ENCODE measurements at places on chromosomes 4 and X. TPM values are rescaled to one million over a fixed set of nuclear protein-coding genes. Genes with fewer than 3 reads are reported as not detected.
A peak's percentile ranks its signal among the peaks of the same experiment; 100 is the strongest.

DNA sequence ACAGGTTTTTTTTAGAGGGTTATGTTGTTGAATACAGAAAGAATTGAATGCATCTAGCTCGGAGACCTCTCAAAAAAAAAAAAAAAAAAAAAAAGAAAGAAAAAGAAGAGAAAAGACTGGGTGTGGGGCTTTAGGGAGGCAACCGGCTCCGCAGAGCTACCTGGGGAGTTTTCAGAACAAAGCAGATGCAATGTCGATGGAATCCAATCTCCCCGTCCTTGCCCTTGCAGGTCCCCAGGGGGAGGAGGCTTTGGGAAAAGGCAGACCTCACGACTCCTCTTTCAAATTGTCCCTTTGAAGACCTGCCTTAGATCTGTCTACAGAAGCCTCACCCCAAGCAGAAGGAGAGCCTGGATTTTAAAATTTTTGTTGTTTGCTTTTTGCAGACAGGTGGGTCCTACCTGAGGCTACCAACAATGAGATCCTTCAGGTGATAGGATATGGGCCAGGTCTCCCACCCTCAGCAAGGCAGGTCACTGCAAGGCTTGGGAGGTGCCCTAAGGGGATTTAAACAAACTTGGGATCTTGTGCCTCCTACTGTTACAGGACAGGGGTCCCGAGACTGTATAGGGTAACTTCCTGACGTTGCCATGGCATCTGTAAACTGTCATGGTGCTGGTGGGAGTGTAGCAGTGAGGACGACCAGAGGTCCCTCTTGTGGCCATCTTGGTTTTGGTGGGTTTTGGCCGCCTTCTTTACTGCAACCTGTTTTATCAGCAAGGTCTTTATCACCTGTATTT is 75.2 kb upstream of the PRKX start:
- DNase-seq: peak; percentile 76
- H3K4me1 ChIP-seq: no peaks in the 10 kb centered on the region
- no peaks in the 10 kb centered on the region for H3K27me3 ChIP-seq

- no peaks in the 10 kb centered on the region for H3K27me3 ChIP-seq
- no peak for DNase-seq
- H3K36me3 ChIP-seq: no peaks in the 10 kb centered on the region
- no peak overlapping the region for H3K4me3 ChIP-seq
These were observed 218.5 kb upstream of the ANKRD50 start for GRCh38 chr4:124931050-124931449.

GRCh38 chr4:174631901-174632758 is 109.8 kb upstream of the HPGD start:
- no peaks in the 10 kb centered on the region for H3K36me3 ChIP-seq
- DNase-seq: no peak

DNA sequence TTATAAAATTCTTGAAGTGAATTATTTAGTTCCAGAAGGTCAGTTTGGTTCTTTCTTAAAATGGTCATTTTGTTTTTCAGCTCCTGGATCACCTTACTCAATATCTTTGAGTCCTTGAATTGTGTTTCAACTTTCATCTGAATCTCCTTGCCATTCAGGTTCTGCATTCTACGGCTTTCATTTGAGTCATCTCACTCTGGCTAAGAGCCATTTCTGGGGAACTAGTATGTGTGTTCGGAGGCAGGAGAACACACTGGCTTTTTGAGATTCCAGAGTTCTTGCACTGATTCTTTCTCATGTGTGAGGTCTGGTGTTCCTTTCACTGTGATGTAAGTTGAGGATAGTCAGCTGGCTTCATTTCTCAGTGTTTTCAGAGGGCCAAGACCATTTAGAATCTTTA is 708.4 kb upstream of the FRG1 start:
- no peaks in the 10 kb centered on the region for H3K4me1 ChIP-seq
- DNase-seq: no peak
- H3K27me3 ChIP-seq: no peaks in the 10 kb centered on the region
- H3K4me3 ChIP-seq: no peak overlapping the region

The COL4A5 gene
- total RNA-seq: 302 TPM

DNA sequence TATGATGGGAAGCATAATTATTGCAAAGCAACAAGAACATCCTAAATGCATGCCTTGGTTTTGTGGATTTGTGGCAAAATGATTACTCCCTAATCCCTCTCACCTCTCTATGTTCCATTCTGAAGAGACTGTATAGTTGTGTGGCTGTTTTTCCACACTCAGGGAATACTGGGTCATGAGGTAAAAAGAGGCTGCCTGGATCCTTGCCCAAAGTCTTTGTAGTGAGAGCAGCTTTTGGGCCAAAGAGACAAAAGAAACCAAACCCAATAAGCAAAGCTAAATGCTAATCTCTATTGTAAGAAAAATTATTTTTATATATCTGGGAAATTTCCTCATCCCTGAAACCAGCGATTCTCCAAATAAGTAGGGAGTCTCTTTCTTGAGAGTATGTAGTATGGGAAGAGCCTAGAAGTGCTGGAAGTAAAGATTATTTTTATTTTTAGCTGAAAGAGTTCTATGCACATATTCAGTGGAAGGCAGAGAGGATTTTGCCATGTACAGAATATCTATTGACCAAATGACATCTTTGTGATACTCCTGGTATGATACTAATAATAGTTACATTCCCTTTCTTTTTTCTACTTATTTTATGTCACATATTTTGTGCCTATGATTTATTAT is 24.9 kb upstream of the SULT1B1 start:
- H3K4me1 ChIP-seq: no peaks in the 10 kb centered on the region
- DNase-seq: no peak
- H3K36me3 ChIP-seq: no peaks in the 10 kb centered on the region
- H3K4me3 ChIP-seq: no peak overlapping the region
- H3K27me3 ChIP-seq: no peaks in the 10 kb centered on the region

DNA sequence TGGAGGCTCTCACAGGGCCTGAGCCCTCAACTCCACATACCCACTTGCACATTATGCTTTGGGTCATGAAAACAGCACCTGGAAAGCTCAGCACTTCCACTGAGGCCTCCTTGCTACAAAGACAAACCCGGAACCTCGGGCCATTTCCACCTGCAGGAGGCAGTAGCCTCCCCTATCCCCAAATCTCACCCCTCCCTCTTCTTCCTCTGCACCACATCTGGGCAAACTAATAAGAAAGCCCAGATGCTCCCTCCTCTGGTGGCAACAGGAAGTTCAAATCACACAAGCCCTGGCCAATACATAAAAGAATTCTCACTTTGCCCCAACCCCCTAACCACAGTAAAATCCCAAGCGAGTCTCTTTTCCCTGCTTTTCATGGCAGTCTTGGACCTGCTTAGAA is 136.4 kb downstream of the MAPK10 start:
- H3K4me3 ChIP-seq: no peak overlapping the region
- H3K4me1 ChIP-seq: no peaks in the 10 kb centered on the region
- no peaks in the 10 kb centered on the region for H3K36me3 ChIP-seq
- H3K27ac ChIP-seq: no peak overlapping the region
- DNase-seq: peak; percentile 90
- H3K27me3 ChIP-seq: no peaks in the 10 kb centered on the region

The CYLC1 gene
- total RNA-seq: not detected

DNA sequence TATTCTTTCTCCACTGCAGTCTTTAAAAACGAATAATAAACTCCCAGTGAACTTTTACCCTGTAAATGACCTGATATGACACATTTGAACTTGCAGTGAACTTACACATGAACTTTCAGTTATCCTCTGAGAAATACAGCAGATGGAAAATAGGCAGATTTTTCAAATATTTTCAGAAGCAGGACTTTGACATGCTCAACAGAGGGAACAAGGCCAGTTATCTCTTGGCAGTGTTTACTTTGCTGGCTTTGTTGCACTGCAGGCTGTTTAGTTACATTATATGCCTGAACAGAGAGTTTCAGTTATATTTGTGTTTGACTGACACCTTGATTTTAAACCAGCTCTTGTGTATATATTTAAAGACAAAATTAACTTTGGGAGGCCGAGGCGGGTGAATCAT is 47.6 kb upstream of the FGG start:
- H3K36me3 ChIP-seq: no peaks in the 10 kb centered on the region
- no peaks in the 10 kb centered on the region for H3K27me3 ChIP-seq
- no peak overlapping the region for H3K4me3 ChIP-seq
- no peak for DNase-seq
- H3K4me1 ChIP-seq: no peaks in the 10 kb centered on the region

- H3K4me1 ChIP-seq: no peaks in the 10 kb centered on the region
- no peak overlapping the region for H3K27ac ChIP-seq
- H3K4me3 ChIP-seq: no peak overlapping the region
- no peak for DNase-seq
- no peaks in the 10 kb centered on the region for H3K36me3 ChIP-seq
These were observed 124.6 kb downstream of the GABRB1 start for GRCh38 chr4:47155919-47156318.

The NAP1L2 gene
- total RNA-seq: 8.4 TPM

- H3K27me3 ChIP-seq: no peaks in the 10 kb centered on the region
- no peak for DNase-seq
- no peak overlapping the region for H3K27ac ChIP-seq
- H3K36me3 ChIP-seq: no peaks in the 10 kb centered on the region
These were observed 74.3 kb downstream of the FRAS1 start for GRCh38 chr4:78131403-78131802.

DNA sequence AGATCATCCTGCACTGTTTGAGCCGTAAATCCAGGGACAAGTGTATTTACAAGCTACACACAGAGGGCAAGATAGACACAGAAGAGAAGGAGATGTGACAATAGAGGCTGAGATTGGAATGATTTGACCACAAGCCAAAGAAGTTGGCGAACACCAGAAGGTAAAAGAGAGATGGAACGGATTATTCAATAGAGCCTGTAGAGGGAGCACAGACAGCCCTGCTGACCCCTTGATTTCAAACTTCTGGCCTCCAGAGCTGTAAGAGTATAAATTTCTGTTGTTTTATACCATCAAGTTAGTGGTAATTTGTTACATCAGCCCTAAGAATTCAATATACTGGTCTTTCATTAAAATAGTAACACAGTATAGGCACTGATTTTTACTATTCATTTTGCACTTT is 447.8 kb downstream of the FAT4 start:
- DNase-seq: no peak
- H3K4me3 ChIP-seq: no peak overlapping the region
- H3K27me3 ChIP-seq: peaks cover 4% of the 10 kb centered on the region
- no peaks in the 10 kb centered on the region for H3K4me1 ChIP-seq

GRCh38 chrX:56786889-56787733 is 58.1 kb downstream of the NBDY start:
- DNase-seq: no peak
- peaks cover 4% of the 10 kb centered on the region for H3K36me3 ChIP-seq
- H3K4me1 ChIP-seq: no peaks in the 10 kb centered on the region
- no peaks in the 10 kb centered on the region for H3K27me3 ChIP-seq
- H3K4me3 ChIP-seq: no peak overlapping the region

- no peak overlapping the region for H3K4me3 ChIP-seq
- H3K27me3 ChIP-seq: no peaks in the 10 kb centered on the region
- no peak for DNase-seq
- H3K27ac ChIP-seq: no peak overlapping the region
These were observed 130.3 kb downstream of the SCFD2 start for GRCh38 chr4:53235547-53235946.

The ZGRF1 gene
- 29.1 TPM for total RNA-seq

- no peaks in the 10 kb centered on the region for H3K4me1 ChIP-seq
- H3K4me3 ChIP-seq: no peak overlapping the region
- H3K27me3 ChIP-seq: no peaks in the 10 kb centered on the region
- no peak overlapping the region for H3K27ac ChIP-seq
- no peak for DNase-seq
- H3K36me3 ChIP-seq: no peaks in the 10 kb centered on the region
These were observed 43.1 kb upstream of the SLC25A4 start for GRCh38 chr4:185099940-185100339.

DNA sequence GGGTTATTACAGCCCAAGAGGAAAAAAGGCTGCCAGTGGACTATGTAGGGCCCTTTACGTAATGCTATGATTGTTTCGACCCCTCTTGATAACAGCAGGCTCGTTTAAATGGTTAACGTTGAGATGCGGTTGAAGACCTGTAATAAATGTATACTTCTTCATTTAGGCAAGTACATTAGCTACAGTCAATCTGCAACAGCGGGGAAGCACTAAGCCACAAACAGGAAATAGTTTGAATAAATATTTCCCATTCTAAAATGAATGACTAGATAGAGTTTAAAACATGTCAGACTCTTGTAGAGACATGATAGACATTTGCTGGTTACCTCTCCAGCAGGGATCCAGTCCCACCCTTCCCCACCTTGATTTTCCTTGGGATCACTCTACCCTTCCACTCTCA is 38.1 kb upstream of the STIM2 start:
- H3K4me1 ChIP-seq: peaks cover 7% of the 10 kb centered on the region
- H3K27me3 ChIP-seq: no peaks in the 10 kb centered on the region
- no peak overlapping the region for H3K27ac ChIP-seq
- H3K36me3 ChIP-seq: no peaks in the 10 kb centered on the region
- H3K4me3 ChIP-seq: no peak overlapping the region

The SULT1E1 gene
- total RNA-seq: not detected

The RENBP gene
- 13.9 TPM for total RNA-seq

- H3K27ac ChIP-seq: no peak overlapping the region
- no peaks in the 10 kb centered on the region for H3K27me3 ChIP-seq
- H3K4me3 ChIP-seq: no peak overlapping the region
- no peaks in the 10 kb centered on the region for H3K4me1 ChIP-seq
- DNase-seq: no peak
These were observed 11.2 kb upstream of the SPARCL1 start for GRCh38 chr4:87540146-87541058.

DNA sequence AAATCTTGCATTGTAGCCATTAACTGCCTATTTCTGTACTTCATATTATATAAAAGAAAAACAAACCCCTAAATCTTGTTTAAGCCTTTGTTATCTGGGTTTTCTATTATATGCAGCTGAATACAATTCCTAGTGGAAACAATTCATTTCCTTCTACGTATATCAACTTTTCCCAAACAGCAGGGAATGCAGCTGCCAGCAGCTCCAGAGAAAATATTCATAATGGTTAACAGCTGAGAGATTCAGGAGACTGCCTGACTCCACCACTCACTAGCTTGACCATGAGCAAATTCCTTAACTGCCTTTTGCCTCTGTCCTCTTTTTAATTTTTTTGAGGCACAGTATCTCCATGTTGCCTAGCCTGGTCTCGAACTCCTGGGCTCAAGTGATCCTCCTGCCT is 146.2 kb downstream of the SPATA18 start:
- DNase-seq: no peak
- peaks cover 7% of the 10 kb centered on the region for H3K4me1 ChIP-seq
- H3K4me3 ChIP-seq: no peak overlapping the region
- no peaks in the 10 kb centered on the region for H3K36me3 ChIP-seq

- no peaks in the 10 kb centered on the region for H3K27me3 ChIP-seq
- DNase-seq: no peak
- no peak overlapping the region for H3K4me3 ChIP-seq
- no peaks in the 10 kb centered on the region for H3K4me1 ChIP-seq
These were observed 222.0 kb upstream of the STK26 start for GRCh38 chrX:131801066-131801465.

The CT45A5 gene
- total RNA-seq: not detected
